Liver (tissue), 10 donors: ENCODE measurements at places on chromosomes 6 and 20.
A peak's percentile ranks its signal among the peaks of the same experiment; 100 is the strongest.

DNA sequence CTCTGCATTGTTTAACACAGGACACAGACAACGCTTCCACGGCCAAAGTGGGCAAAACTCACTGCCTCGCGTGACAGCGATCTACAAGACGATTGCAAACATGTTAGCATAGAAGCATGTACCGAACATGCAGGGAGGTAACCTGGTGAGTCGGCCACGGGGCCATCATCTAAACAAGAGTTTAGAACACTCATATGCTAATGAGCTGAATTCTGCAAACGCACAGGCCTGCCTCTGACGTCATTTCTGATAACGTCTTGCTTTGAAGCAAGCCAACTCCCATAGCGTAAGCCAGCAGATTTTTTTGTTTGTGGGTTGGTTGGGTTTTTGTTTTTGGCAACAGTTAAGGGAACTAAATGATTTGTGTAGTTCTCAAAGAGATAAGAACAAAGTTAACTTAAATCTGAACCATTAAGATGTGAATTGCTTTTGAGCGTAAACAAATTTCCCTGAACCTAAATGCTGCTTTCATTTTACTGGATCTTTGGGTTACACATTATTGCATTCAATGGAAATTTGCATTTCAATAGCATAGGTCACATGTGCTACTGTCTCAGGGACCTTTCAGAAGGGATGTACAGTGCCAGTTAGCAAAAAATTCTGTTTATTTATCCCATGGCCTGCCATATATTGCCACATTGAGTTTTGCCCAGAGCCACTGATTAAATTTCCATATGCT is 184.5 kb upstream of the PDE10A start:
- DNase-seq = no peak

- no peak for DNase-seq
These were observed 18.5 kb upstream of the ZC3H12D start for GRCh38 chr6:149503276-149503675.

DNA sequence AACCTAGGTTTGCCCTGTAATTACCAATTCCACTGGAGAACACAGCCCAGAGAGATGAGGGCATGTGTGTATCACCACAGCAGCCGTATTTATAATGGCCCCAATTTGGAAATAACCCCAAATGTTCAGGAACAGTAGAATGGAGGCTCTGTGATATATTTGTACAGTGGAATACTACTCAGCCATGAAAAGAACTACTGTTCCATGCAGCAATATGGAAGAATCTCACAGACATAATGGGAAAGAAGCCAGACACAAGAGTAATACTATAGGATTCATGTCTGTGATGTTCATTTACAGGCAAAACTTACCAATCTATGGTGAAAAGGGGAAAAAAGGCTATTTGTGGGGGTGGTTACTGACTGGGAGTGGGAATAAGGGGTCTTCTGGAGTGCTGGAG is 83.7 kb upstream of the TRAF3IP2 start:
- DNase-seq = no peak

DNA sequence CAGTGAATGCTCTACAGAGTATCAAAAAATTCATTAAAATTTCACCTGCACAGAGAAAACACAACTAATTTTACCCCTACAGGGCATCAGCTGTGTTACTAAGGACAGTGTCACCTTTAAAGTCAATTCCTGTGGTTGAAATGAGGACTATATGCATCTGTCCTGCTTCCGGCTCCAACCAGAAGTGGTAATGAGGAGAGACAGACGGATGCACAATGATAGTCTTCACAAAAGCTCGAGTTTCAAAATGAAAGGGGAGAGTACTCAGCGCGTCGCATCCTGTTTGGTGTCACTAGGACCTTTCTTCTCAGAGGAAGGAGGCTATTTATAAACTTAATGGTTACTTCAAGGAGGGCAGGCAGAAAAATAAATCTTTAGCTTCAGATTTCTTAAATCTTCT is 86.5 kb downstream of the LYRM4 start:
- no peak for DNase-seq

DNA sequence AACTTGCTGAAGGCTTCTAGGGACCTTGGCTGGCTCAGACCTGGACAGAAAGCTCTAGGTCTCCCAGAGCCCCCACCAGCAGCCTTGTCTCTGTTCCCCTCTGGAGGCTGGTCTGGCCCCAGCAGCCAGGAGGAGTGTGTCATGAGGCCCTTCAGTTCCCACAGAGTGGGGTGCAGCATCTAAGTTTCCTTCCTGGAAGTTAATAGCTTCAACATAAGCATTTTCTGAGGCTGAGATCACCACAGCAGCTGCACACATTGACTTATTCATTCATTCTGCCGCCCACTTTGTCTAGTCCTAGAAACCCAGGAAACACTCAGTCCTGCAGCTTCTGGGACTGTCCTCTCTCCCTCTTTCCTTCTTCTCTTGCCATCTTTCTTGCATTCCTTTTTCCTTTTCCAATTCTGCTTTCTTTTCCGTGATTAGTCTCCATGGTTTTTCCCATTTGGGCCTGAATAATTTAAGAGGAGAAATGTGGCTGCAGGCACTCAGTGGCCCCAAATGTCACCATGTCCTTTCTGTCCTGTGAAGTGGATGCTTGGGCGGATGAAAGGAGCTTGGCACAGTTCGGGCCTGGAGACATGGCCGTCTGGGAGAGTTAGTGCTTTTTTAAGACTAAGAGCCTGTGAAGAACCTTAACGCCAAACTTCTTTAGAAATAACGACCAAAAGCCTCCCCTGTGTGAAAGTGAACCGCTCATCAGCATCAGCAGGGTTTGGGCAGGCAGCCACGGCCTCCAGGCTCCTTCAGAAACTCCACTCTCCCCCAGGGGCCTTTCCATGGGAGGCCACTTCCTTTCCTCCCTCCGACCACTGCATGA is 31.0 kb upstream of the PCMTD2 start:
- no peak for DNase-seq

GRCh38 chr6:155171109-155171746 is 92.6 kb upstream of the CLDN20 start:
- DNase-seq = no peak

DNA sequence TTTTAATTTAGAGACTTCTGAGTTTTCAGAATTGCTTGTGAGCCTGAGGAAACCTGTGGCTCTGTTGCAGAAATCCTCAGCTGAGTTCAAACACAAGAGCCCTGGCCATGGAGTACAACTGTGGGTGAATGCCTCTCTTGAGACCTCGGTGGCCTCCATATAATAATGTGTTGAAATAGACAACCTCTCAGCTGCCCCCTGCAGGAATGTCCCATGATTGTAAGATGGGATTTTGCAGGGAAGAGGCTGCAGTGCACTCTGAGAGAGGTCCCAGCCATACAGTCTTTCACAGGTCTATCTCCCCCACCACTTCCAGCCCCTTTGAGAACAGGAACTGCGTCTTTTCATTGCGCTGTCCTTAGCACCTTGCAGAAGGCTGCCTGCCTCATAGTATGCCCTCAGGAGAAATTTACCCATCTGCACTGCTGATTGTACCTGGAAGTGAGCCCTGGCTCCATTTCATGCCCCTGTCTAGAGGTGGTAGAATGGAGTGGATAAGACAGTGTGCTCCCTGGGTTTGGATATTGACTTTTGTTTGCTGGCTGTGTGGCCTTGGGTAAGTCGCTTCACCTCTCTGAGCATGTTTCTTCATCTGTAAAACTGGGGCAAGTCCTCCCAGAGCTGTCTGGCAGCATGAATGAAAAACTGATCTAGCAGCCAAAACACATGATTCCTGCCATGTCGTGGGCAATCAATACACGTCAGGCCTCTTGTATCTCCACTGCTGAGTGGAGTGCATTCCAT is 16.8 kb upstream of the CDH22 start:
- DNase-seq = no peak

- no peak for DNase-seq
These were observed 311.9 kb upstream of the CITED2 start for GRCh38 chr6:139686308-139686707.

GRCh38 chr20:19710336-19711120 is 47.5 kb upstream of the RIN2 start:
- no peak for DNase-seq

GRCh38 chr6:53432318-53433161 is 83.8 kb upstream of the ELOVL5 start:
- DNase-seq = peak; percentile 36

DNA sequence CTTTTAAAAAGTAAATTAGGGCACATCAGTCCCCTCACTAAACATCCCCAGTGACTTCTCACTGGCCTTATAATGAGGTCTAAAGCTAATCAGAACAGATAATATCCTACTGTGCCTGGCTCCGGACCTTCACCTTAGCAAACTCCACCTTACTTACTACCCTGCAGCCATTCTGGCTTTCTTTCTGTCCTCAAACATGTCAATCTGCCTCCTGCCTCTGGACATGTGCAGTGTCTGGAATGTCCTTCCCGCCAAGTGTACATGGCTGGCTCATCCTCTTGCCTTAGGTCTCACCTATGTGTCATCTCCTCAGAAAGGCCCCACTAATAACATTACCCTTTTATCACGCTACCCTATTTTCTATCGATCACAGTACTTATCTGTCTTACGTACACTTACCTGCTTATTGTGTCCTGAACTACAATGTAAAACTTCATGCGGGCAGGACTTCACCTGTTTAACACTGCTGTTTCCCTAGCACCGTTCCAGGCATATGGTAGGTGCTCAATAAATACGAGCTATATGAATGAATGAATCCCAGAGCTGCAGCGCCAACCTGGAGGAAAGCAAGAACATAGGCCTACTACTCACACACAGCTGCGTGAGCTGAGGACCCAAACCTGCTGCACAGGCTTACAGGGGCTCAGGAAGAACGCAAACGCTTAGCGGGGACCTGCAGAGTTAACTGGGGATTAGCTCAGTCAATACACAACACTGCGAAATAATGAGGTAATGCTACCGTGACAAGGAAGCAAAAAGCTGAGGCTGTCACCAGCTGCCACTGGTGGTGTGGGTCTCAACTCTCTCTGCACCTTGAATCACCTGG is 991 bp downstream of the UQCC2 start:
- no peak for DNase-seq

DNA sequence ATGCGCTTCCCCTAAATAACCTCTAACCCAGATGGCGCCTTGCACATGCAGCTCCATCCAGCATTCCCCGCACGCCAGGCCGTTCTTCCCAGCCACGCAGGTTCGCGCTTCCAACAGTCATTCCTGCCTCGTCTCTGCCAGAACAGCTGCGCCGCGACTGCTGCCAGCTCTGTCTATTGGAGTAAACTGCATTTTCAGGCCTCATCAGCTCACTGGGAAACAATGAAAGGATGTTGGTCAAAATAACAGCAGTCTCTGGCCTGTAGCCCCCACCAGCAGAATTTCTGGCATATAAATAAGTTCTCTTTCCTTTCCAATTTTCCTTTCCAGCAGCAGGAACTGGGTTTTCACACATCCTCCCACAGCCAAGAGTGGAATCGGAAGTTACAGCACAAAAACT is 14.6 kb downstream of the NRSN1 start:
- no peak for DNase-seq

GRCh38 chr6:15473741-15474161 is 189.1 kb downstream of the DTNBP1 start:
- peak; percentile 19 for DNase-seq

DNA sequence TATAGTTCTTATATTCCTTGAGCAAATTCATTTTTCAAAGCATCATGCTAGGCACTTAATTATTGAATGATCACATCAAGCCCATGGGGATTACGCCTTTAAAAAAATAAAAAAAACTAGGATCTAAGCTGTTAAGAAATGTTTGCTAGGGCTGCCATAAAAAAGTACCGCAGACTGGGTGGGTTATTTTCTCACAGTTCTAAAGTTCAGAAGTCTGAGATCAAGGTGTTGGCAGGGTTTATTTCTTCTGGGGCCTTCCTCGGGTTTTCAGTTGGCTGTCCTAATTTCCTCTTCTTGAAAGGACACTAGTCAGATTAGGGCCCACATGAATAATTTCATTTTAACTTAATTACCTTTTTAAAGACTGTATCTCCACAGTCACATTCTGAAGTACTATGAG is 165.6 kb upstream of the RIMS1 start:
- DNase-seq = no peak

DNA sequence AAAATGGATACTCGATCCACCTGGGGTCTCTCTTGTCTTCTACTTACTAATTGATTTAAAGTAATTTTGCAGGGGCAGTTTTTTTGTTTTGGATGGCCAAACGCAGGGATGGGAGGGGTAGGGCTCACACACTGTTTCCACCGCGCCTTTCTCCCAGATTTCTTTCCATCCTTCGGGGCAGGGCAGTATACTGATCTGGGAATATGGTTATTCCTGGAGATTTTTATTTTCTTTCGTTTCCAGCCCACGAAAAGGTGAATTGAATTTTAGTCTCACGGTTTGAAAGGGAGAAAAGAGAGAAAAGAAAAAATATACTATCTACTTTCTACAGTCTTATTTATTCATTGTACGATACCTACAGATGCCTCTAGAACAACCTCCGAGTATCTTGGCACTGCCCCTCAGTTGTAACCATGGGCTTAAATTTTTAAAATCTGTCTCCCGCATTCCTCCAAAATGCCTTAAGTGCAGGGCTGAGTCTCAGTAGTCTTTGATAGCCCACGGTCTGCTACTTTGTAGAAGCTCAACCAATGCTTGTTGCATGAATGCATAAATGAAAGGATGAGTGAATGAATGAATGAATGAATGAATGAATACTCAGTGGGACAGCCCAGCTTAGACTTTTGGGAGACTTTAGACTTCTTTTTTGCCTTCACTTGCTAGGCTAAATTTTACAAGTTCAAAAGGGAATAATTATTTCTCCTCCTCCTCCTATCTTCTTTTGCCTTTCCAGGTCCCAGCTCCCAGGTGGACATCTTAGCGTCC is 18.1 kb upstream of the TRIM27 start:
- DNase-seq = no peak

GRCh38 chr6:45901767-45902650 is 113.7 kb downstream of the CLIC5 start:
- no peak for DNase-seq

GRCh38 chr20:49167811-49168507 is 20.2 kb downstream of the STAU1 start:
- DNase-seq = no peak

- DNase-seq = no peak
These were observed 16.2 kb downstream of the FKBP1A start for GRCh38 chr20:1376408-1377270.

DNA sequence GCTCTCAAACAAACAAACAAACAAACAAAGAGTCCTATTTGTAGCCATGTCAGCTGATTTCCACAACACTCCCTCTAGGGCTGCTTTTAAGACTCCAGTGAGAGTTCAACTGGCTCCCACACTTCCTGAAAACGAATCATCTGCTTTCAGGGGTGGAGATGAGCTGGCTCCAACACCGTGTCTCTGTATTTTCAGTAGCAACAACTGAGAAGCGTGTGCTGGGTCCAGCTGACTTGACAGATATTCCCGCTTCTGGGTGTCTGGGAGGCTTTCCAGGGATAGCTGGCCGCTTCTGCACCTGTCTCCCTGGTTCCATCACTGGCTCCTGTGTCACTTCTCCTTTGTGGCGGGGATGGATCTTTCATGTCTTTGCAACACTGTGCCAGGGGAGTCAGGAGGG is 272.5 kb upstream of the SOX4 start:
- no peak for DNase-seq

GRCh38 chr6:32700391-32701040 is 34.1 kb upstream of the HLA-DQB1 start:
- no peak for DNase-seq

GRCh38 chr20:62233684-62234083 is 4.6 kb upstream of the OSBPL2 start:
- DNase-seq = no peak
